HepG2 (cell line): ENCODE measurements at places on chromosomes 3 and 15. TPM values are rescaled to one million over a fixed set of nuclear protein-coding genes. Genes with fewer than 3 reads are reported as not detected.

Gene IL17RE
- polyA plus RNA-seq, result 24.1 and 36.3 TPM in 2 replicates

- no peak for DNase-seq
These were observed 44.8 kb downstream of the ZNF589 start for GRCh38 chr3:48285675-48286074.

GRCh38 chr15:92161039-92161670 is 232.5 kb upstream of the ST8SIA2 start:
- DNase-seq, result no peak

DNA sequence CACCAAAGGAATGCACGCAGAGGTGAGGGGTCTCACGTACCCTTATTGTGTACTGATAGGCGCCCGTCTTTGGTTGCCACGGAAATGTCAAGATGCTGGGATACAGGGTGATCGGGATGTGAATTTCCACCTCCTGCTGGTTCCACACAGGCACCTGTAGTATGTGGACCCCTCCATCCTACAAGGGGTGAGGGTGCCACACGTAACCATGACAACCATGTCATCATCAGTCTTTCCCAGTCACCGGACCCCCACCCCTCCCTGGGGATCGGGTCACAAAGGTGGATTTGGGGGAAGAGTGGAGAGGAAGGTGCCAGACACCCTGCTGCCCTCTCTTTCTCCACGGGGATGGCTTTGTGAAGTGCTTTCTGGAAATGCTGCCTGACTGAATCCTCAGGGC is 44.7 kb downstream of the NUP210 start:
- no peak for DNase-seq

Gene GPR149
- not detected in 2 replicates for polyA plus RNA-seq

DNA sequence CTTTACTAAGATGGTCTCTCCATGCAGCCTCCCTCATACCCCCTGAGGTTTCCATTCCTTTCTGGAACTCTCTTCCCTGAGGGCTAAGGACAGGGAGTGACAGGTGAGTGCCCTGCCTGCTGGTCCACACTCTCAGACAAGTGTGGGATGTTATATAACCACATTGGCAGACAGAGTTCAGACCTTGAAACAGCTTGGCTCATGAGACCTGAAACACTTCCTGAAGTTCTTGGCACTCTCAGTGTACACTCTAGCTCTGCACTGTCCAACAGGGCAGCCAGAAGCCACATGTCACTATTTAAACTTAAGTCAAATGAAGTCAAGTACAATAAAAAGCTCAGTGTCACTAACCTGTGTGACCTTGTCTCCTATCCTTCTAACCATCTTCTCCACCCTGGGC is 188.5 kb downstream of the ZNF621 start:
- no peak for DNase-seq

DNA sequence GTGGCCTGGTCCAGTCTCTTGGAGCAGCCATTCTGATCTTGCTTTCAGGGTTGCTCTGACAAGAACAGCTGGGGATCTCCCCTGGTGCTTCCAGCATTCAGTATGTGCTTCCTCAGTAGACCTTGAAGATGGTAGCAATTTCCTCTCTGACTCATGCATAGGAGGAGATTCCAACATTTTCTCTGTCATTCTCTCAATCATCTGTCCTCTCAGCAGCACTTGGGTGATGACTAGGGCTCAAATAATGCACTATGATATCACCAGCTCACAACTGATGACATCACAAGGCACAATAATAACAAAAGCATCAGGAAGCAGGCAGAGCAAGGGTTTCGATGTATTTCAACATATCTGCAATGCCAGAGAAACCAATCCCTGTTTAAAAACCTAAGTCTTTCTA is 52.7 kb downstream of the NFKBIZ start:
- DNase-seq, result no peak

DNA sequence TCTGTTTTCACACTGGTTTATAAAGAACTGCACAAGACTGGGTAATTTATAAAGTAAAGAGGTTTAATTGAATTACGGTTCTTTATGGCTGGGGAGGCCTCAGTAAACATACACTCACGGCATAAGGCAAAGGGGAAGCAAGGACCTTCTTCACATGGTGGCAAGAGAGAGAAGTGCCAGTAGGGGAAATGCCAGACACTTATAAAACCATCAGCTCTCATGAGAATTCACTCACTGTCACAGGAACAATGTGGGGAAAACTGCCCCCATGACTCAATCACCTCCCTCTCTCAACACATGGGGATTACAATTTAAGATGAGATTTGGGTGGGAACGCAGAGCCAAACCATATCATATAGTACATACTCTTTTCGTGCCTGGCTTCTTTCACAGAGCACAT is 42.4 kb downstream of the MAP2K1 start:
- no peak for DNase-seq

DNA sequence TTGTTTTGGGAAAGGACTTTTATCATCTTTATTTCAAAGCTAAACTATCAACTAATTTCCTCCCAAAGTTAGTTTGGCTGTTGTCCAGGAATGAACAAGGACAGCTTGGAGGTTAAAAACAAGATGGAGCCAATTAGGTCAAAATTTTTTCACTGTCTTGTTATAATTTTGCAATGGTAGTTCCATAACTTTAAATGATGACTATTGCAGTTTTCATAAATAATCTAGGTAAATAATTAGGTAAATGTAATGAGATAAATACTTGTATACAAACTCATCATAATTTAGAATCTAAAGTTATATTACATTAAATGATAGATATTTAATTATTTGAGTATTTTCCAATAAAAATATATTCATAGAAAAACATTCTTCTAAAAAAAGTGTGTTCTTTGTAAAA is 68.3 kb upstream of the DAZL start:
- no peak for DNase-seq

GRCh38 chr3:131840156-131840797 is 194.5 kb downstream of the CPNE4 start:
- no peak for DNase-seq

DNA sequence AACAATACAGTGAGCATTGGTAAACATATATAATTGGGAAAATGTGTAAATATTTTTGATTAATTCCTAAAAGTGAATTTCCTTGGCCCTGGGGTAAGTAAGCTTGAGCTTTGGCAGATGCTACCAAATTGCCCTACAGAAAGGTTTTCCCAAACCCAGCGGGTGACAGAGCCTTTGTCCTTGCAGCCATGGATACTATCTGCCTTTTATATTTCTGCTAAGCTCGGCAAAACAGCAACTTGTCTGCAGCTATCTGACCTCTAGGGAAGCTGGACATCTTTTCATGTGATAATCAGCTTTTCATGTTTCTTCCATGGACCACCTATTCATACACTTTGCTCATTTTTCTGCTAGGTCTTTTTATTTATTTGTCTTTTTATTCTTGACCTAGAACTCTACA is 64.7 kb upstream of the SEC22A start:
- no peak for DNase-seq

GRCh38 chr3:155556531-155556930 is 188.3 kb downstream of the PLCH1 start:
- no peak for DNase-seq

GRCh38 chr3:117510396-117510795 is 800.8 kb downstream of the TUSC7 start:
- no peak for DNase-seq
